SK-MEL-5 (cell line): ENCODE measurements at places on chromosomes 4 and X. TPM values are rescaled to one million over a fixed set of nuclear protein-coding genes. Genes with fewer than 3 reads are reported as not detected.
A peak's percentile ranks its signal among the peaks of the same experiment; 100 is the strongest.

DNA sequence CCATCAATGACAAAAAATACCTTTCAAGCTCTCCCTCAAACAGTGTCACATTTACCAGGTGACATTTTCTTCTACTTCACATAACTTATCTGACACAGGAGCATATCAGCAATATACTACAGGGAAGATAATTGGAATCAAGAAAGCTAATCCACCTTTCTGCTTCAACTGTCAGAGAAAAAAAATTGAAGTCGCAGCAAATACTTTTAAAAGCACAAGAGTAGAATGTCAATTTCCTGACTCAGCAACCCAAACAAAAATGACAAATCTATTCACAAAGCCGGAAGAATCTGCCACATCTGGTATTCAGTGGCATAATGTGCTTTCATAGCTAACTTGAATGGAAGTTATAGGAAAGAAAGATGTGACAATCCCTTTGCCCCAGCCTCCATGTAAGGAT lies 36.7 kb downstream of the AGA start:
- no peak for DNase-seq

GRCh38 chrX:87616371-87616770 lies 98.8 kb downstream of the KLHL4 start:
- DNase-seq, result no peak

GRCh38 chr4:8433136-8433535 lies 7.4 kb downstream of the ACOX3 start:
- no peak for DNase-seq

DNA sequence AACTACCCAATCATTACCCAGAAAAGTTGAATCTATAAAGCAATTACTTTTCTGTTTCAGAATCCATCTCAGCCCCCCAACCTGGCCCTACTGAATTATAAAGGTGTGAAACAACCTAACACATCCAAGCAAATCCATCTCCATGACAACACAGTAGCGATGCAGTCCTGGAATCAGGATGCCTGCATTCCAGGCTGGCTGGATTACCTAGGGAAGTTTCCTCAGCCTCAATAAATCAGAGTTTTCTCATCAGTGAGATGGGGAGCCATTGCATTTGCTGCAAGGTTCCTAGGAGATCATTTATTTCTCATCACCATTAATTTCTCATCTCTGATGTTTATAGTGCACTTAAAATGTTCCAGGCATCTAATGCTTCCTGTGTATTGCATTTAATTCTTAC lies 46.0 kb downstream of the LNX1 start:
- no peak for DNase-seq

- no peak for DNase-seq
These were observed 106.7 kb upstream of the GUCY1A1 start for GRCh38 chr4:155559915-155560314.

GRCh38 chrX:80216086-80216485 lies 201.5 kb downstream of the TBX22 start:
- no peak for DNase-seq

GRCh38 chrX:139126493-139126892 lies 404.0 kb upstream of the F9 start:
- peak; percentile 72 for DNase-seq

- DNase-seq, result no peak
These were observed 66.5 kb downstream of the MAMLD1 start for GRCh38 chrX:150429594-150429993.

GRCh38 chr4:184536065-184536880 lies 61.9 kb upstream of the IRF2 start:
- peak; percentile 27 for DNase-seq

DNA sequence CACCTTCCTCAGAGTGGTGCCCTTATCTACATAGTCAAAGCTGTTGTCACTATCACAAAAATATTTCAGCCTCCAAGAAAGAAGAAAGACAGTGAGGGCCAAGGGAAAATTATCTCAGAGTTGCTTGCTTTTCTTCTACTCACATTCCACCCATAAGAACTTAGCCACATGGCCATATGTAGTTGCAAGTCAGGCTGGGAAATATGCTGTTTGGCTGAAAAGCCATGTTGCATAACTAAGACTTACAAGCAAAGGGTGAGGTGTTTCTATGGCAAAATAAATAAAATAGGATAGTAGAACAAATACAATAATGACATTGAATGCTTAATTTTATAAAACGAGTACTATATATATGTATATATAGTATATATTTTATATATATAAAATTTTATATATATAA lies 365.9 kb upstream of the PABPC4L start:
- no peak for DNase-seq

GRCh38 chr4:142034101-142034500 lies 397.7 kb downstream of the IL15 start:
- no peak for DNase-seq

GRCh38 chr4:43089730-43090129 lies 197.2 kb downstream of the GRXCR1 start:
- DNase-seq, result no peak

- DNase-seq, result no peak
These were observed 69.8 kb downstream of the FHDC1 start for GRCh38 chr4:153005899-153006381.

GRCh38 chr4:80471756-80472155 lies 136.2 kb downstream of the CFAP299 start:
- DNase-seq, result no peak

- no peak for DNase-seq
These were observed 3.3 kb downstream of the RFC1 start for GRCh38 chr4:39362827-39363226.

GRCh38 chr4:71609167-71609566 lies 174.7 kb downstream of the GC start:
- no peak for DNase-seq

DNA sequence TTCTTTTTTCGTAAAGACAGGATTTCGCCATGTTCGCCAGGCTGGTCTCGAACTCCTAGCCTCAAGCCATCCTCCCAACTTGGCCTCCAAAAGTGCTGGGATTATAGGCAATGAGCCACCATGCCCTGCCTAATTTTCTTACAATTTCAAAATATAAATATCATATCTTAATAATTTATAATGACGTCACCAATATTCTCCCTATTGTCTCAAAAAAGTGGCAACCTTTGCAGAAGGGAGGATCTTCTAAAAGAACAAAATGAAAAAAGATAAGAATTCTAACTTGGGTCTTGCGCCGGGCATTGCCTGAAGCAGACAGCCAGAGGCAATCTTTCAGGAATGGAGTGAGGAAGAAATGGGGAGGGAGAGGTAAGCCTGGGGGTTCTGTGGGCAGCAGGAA lies 37.9 kb upstream of the WAS start:
- no peak for DNase-seq

Gene GPC4
- total RNA-seq, result 3.2 and 3.6 TPM in 2 replicates

Gene FAM114A1
- 33.0 and 38.6 TPM in 2 replicates for total RNA-seq

Gene CXCL5
- total RNA-seq, result not detected in 2 replicates

Gene PTTG2
- not detected in 2 replicates for total RNA-seq

Gene PLXNA3
- not detected in 2 replicates for total RNA-seq

Gene TENM3
- total RNA-seq, result 38.1 and 47.7 TPM in 2 replicates
